SHP77 (cell line): ENCODE measurements at places on chromosomes 4 and X.

- no peak for DNase-seq
Measured at GRCh38 chrX:40513012-40513411, 67.8 kb upstream of the ATP6AP2 start.

DNA sequence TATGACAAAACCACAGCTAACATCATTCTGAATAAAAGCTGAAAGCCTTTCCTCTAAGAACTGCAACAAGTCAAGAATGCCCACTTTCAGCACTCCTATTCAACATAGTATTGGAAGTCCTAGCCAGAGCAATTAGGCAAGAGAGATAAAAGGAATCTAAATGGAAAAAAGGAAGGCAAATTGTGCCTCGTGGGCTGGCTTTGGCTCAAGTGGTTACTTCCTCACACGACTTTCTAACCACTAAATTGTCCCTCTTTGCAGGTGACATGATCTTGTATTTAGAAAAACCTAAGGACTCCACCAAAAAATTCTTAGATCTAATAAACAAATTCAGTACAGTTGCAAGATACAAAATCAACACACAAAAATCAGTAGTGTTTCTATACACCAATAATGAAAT, 57.2 kb downstream of the SCML2 start:
- DNase-seq: no peak

DNA sequence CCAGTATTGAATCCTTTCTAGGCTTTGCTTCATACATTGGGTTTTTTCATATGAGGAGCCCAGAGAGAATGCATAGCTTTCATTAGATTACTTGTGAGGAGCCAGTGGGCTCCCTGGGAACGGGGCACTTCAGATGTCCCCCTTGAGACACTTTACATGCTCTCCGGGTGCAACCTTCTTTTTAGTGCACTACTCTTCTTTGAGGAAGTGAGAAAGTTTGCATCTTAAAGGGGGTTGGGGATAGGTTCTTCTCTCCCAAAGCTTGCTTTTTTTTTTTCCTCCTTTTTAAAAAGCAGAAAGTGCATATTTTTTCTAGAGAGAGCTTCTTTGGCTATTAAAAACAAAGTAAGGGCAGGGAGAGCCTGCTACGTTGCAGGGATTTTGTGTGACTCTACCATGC, 4.3 kb downstream of the HADH start:
- no peak for DNase-seq

GRCh38 chrX:13142891-13143290, 98.5 kb upstream of the FAM9C start:
- no peak for DNase-seq

DNA sequence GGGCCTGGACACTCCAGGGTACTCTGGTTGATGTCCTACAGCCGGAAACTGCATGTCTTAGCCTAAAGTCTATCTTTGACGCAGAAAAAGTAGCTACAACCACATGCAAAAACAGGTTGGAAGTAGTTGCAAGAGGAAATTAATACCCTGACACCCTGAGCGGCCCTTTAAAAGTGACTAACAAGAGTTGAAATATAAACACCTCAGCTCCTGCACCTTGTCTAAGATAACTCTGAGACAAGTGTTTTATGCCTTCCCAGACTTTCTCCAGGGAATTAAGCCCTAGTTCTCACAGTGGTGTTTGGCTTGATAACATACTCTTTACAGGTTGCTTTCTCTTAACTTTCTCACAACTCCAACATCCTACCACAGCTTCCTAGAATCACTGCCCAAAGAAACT, 943.1 kb downstream of the DMD start:
- no peak for DNase-seq

- DNase-seq: no peak
Measured at GRCh38 chr4:189826657-189827056, 114.0 kb upstream of the FRG1 start.

DNA sequence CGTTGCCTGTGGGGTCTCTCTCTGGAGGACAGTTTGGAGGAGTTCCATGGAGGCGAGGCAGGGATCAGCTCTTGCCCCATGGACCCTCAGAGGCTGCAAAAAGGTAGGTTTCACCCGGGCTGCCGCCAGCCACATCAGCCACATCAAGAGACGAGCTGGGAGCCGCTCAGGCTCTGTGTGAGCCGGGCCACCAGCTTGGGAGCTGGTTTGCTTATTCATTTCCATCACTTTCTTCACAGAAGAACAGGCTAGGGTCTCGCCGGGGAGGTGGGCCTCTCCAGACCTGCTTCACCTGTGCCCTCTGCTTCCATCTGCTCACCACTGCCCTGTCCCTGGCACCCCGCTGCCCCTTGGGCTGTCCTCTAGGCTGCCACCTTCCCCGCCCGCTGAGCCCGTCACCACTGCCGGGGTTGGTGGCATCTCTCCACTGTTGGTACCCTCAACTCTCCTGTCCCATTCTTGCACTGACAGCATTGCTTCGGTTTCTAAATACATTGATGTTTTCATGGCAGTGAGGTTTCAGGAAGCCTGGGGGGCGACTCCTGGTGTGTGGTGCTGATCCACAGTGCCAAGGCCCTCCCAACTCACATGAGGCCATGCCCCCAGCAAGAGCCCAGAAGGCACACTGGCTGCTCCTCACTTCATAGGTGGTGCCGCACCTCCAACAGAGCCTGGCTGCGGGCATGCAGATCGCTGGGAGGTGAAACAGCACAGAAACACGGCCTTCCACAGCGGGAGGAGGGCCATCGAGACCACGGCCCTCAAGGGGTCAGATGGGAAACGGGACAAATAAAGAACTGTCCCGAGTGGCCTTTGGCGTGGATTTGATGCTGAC, 4.5 kb upstream of the TREX2 start:
- DNase-seq: no peak

- no peak for DNase-seq
Measured at GRCh38 chr4:146577111-146577510, 55.4 kb upstream of the SLC10A7 start.

DNA sequence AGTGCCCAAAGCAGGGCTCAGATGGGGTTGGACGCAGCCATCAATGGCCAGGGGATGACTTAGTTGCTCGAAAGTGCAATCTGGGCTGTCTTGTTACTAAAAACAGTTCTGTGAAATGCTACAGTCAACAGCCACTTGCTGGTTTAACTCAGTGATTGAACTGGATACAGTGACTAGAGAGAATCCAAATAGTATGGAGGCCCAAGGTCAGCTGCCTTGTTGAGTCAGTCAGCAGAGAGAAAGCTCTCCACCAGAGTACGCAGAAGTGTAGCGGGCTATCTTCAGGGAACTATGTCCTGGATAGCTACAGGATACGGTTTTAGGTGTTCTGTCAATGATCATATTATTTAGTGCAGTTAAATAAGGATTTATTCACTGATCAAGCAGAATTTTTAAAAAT, 68.4 kb downstream of the TRAPPC11 start:
- DNase-seq: no peak

GRCh38 chr4:177802162-177802561, 359.9 kb upstream of the AGA start:
- no peak for DNase-seq

DNA sequence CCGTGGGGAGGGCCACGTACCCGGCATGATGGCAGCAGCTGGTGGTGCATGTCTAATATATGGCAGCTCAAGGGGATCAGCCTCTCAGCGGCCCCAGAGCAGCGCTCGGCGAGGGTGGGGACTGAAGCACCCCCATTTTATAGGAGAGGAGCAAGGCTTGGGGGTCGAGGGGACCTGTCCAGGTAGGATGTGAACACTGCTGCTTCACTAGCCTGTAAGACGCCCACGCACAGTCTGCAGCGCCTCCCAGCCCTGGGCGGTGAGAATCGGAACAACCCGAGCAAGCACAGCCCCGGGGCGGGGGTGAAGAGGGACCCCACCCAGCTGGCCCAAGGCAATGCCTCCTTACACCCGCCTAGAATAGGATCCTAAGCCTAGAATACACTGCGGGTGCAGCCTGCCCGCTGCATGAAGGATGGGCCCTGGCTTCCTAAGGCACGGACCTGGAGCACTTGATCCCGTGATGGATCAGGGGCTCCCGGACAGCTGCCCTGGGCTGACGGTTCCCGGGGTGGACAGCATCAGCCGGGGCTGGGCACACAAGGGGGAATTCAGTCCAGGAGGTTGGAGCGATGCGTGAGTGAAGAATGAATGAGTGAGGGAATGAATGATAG, 17.6 kb downstream of the ADRA2C start:
- DNase-seq: no peak

GRCh38 chr4:1948892-1949436, 59.8 kb downstream of the NELFA start:
- no peak for DNase-seq

DNA sequence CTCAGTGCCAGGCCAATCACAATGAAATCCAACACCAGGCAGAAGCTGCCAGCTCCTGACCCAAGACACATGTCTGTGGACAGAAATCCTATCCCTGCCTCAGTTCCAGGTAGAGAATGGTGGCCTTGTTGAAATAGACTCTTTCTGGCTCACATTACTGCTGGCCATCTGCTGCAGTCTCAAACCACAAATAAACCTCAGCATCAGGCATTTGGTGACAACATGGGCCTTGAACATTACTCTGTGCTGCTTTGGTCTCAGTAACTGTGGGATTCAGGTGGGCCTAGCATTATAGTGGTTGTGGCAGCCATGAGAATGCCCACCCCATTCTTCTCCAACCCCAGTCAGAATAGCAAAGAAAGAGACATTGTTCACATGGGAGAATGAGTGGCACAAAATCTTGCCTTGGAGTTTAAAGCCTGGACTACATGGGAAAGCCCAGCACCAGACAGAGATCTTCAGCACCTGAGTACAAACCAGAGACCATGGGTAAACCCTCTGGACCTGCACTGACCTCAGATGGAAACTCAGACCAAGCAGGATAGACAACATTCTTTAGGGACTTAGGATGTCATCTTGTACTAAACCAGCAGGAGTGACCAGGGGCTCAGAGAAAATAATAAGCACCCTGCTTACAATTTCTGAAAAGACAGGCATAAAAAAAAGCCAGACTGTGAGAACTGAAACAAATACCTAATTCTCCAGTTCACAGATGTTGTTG, 50.4 kb upstream of the TRAM1L1 start:
- DNase-seq: no peak

DNA sequence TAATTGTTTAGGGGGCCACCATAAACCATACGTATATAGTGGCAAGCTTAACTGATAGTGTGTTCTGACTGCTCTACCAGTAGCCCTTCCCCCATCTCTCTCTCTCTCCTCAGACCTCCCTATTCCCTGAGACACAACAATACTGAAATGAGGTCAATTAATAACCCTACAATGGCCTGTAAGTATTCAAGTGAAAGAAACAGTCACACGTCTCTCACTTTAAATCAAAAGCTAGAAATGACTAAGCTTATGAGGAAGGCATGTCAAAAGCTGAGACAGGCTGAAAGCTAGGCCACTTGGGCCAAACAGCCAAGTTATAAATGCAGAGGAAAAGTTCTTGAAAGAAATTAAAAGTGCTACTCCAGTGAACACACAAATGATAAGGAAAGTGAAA, 78.0 kb downstream of the PRDM5 start:
- DNase-seq: no peak

GRCh38 chr4:83240379-83240875, 44.2 kb downstream of the COQ2 start:
- no peak for DNase-seq

DNA sequence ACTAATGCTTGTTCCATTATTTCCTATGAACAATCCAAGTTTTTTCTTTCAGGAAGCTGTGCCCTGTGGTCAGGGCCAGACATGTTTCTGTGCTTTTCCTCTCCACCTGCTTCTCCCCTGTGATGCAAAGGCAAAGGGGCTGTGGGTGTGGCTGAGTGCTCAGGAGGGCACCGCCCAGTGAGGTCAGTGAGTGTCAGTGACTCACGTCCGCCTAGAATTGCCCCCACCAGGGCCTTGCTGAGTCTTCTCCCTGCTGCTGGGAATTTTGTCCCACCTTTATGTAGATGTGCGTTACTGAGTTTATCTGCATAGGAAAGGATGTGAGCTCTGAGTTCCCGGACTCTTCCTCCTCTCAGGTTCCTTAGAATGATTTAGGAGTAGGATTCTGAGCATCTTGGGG, 283.2 kb downstream of the DCHS2 start:
- DNase-seq: no peak

DNA sequence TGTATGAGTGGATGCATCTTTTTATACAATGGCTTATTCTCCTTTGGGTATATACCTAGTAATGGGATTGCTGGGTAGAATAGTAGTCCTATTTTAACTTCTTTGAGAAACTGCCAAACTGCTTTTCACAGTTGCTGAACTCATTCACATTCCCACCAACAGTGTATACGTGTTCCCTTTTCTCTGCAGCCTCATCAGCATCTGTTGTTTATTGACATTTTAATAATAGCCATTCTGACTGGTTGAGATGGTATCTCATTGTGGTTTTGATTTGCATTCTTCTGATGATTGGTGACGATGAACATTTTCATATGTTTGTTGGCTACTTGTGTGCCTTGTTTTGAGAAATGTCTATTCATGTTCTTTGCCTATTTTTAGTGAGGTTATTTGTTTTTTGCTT, 687.0 kb upstream of the EPHA5 start:
- no peak for DNase-seq

GRCh38 chrX:56794404-56795230, 65.6 kb downstream of the NBDY start:
- no peak for DNase-seq

- no peak for DNase-seq
Measured at GRCh38 chr4:154471032-154471431, 20.6 kb downstream of the DCHS2 start.

DNA sequence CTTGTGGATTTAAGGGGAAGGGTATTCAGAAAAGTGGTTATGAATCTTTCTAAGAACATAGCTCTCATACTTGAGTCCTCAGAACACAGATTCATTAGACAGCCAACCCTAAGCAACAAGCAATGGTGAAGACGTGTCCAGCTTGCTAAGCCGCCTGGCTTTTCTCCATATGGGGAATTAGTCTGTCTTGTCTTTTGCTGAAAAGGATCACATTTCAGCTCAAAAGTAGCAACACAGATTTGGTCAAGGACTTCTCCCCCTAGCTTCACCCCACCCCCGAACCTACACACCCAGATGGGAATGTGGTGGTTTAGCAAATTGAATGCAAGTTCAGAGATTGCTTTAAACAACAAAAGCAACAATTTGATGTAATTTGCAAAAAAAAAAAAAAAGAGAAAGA, 103.3 kb upstream of the RASGEF1B start:
- no peak for DNase-seq

DNA sequence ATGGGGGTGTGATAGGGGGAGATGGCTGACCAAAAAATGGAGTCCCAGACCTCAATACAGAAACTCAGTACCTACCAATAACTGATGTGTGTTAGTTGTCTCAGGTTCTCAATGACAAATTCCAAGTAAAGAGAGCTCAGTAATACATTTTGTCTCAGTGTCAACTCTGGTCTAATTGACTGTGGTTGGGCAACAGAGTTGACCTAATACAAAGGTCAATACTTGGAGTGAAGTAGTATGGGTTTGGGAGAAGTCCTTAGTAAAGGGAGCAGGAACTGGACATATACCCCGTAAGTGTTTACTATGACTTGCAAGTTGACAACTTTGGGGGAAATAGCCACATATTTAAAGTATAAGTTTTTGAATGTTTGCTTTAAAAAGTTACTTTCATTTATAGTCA, 20.5 kb upstream of the LCORL start:
- no peak for DNase-seq

DNA sequence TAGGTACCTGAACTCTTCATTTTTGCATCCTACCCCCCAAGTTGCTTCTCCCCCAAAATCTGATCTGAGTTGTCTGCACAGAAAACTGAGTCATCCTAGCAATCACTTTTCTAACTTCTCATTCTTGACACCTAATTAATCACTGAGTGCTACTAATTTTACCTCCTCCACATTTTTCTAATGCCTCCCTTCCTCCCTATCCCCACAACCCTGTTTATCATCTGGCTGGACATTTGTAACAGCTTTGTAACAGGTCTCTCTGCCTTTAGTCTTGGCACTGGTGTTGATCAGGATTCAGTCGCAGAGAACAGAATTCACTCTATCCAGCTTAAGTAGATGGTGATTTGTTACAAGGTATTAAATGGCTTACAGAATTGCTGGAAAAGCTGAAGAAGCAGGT, 303.9 kb upstream of the GATB start:
- DNase-seq: no peak
